ENCODE measurements at places on chromosomes 6 and 20. TPM values are rescaled to one million over a fixed set of nuclear protein-coding genes. Genes with fewer than 3 reads are reported as not detected.

GRCh38 chr6:68559716-68560115 is 75.4 kb upstream of the ADGRB3 start:
- H3K4me1 ChIP-seq: no peaks in the 10 kb centered on the region
- H3K4me3 ChIP-seq: no peak overlapping the region
- no peaks in the 10 kb centered on the region for H3K36me3 ChIP-seq

DNA sequence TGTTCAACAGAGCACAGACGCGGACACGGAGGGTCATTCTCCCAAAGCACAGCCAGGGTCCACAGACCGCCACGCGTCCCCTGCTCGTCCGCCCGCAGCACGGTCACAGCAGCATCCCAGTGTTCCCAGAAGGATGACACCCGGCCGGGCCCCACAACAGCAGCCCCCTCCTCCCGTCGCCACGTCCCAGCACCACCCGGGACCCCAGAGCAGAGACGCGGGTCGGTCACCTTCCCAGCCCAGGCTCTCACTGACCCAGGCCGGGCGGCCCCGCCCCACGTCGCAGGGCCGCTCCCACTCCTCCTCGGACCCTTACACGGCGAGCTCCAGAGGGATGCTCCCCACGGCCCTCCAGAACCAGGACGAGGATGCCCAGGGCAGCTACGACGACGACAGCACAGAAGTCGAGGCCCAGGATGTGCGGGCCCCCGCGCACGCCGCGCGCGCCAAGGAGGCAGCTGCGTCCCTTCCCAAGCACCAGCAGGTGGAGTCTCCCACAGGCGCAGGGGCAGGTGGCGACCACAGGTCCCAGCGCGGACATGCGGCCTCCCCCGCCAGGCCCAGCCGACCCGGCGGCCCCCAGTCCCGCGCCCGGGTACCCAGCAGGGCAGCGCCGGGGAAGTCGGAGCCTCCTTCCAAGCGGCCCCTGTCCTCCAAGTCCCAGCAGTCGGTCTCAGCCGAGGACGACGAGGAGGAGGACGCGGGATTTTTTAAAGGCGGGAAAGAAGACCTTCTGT is 64.3 kb downstream of the FNDC1 start:
- H3K27ac ChIP-seq: no peak overlapping the region
- H3K36me3 ChIP-seq: no peaks in the 10 kb centered on the region
- H3K4me3 ChIP-seq: no peak overlapping the region
- peaks cover 29% of the 10 kb centered on the region for H3K27me3 ChIP-seq
- DNase-seq: no peak

The GMPR gene
- 11.5 TPM for total RNA-seq

DNA sequence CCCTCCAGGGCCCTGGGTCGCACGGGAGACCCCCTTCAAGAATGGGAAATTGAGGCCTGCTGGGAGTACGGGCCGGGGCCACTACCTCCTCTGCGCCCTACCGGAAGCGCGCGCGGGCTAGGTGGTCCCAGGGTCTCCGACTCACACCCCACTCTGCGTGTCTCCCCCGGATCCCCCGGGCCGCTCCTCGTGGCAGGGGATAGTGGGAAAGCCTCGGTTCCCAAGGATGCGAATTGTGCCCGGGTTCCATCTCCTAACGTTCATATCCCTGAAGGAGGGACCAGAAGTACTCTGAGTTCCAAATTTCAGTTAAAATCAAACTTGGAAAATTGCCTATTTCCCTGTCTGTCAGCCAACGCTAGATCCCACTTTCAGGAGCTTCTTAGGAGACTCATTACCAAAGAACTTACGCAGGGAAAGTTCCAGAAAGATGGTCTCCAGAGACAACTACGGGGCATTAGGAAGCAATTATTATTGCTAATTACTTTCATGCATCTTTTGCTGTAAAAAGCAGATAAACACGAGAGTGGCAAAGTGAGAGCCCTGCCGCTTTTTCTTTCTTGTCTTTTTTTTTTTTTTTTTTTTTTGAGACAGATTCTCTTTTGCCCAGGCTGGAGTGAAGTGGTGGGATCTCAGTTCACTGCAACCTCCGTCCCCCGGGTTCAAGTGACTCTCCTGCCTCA is 858 bp downstream of the FAM83D start:
- peak overlapping the region; percentile 77 for H3K4me3 ChIP-seq
- no peaks in the 10 kb centered on the region for H3K27me3 ChIP-seq
- no peak overlapping the region for H3K27ac ChIP-seq
- H3K4me1 ChIP-seq: peaks cover 16% of the 10 kb centered on the region
- H3K36me3 ChIP-seq: no peaks in the 10 kb centered on the region

GRCh38 chr6:87917886-87918285 is 129.8 kb upstream of the SPACA1 start:
- peaks cover 53% of the 10 kb centered on the region for H3K27me3 ChIP-seq
- H3K4me3 ChIP-seq: no peak overlapping the region
- no peak for DNase-seq
- H3K27ac ChIP-seq: no peak overlapping the region
- no peaks in the 10 kb centered on the region for H3K36me3 ChIP-seq

DNA sequence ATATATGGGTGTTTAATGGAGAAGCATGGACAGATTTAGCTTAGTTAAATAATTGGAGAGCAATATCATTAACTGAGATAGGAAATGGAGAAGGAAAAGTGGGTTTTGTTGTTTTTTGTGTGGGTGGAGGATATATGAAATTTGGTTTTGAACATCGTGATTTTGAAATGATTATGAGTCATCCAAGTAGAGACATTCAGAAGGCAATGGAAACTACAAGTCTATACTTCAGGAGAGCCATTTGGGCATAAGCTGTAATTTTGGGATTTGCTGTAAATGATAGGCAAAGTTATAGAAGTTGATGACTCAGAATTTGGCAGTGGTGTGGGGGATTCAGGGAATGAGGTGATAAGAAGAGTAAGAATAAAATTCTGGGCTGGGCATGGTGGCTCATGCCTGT is 27.4 kb upstream of the FAM135A start:
- no peaks in the 10 kb centered on the region for H3K36me3 ChIP-seq
- peaks cover 15% of the 10 kb centered on the region for H3K27me3 ChIP-seq
- H3K27ac ChIP-seq: no peak overlapping the region
- no peaks in the 10 kb centered on the region for H3K4me1 ChIP-seq
- DNase-seq: no peak

- peaks cover 22% of the 10 kb centered on the region for H3K4me1 ChIP-seq
- H3K27me3 ChIP-seq: no peaks in the 10 kb centered on the region
- no peak overlapping the region for H3K27ac ChIP-seq
- DNase-seq: no peak
- H3K4me3 ChIP-seq: no peak overlapping the region
These were observed 43.2 kb downstream of the PFDN4 start for GRCh38 chr20:54251096-54251495.

The SPAG4 gene
- total RNA-seq: 8.6 TPM

The CTCFL gene
- not detected for total RNA-seq

GRCh38 chr6:144583614-144583954 is 298.4 kb downstream of the UTRN start:
- H3K36me3 ChIP-seq: peaks cover 7% of the 10 kb centered on the region
- H3K4me1 ChIP-seq: peaks cover 30% of the 10 kb centered on the region
- peak overlapping the region; percentile 59 for H3K4me3 ChIP-seq
- DNase-seq: no peak
- no peaks in the 10 kb centered on the region for H3K27me3 ChIP-seq
- H3K27ac ChIP-seq: no peak overlapping the region

- peaks cover 9% of the 10 kb centered on the region for H3K27me3 ChIP-seq
- no peak overlapping the region for H3K27ac ChIP-seq
- H3K4me3 ChIP-seq: no peak overlapping the region
- no peaks in the 10 kb centered on the region for H3K4me1 ChIP-seq
- DNase-seq: peak; percentile 72
- H3K36me3 ChIP-seq: no peaks in the 10 kb centered on the region
These were observed 29.2 kb downstream of the YTHDF1 start for GRCh38 chr20:63186528-63187316.

DNA sequence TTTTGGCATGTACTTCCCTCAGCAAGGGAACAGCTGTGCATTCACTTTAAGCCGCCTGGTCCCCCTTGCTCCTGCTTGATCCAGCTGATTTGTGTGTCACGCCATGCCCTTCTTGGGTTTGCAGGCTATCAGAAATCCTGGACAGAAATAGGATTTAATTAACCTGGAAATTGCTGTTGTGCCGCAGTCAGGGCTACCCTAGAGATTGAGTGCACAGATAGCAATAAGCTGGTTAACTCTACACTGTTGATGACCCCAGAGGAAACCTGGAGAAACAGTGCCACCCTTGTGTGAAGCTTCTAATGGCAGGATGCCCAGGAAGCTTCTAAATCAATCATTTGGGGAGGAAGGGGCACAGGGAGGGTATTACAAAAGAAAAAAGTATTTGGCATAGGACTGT is 199.0 kb downstream of the JARID2 start:
- peaks cover 25% of the 10 kb centered on the region for H3K4me1 ChIP-seq
- no peaks in the 10 kb centered on the region for H3K27me3 ChIP-seq
- no peak overlapping the region for H3K4me3 ChIP-seq
- DNase-seq: no peak
- no peaks in the 10 kb centered on the region for H3K36me3 ChIP-seq

- peaks cover 14% of the 10 kb centered on the region for H3K36me3 ChIP-seq
- H3K27me3 ChIP-seq: no peaks in the 10 kb centered on the region
- DNase-seq: no peak
- H3K27ac ChIP-seq: no peak overlapping the region
These were observed 13.9 kb downstream of the ENTPD6 start for GRCh38 chr20:25209400-25209799.

DNA sequence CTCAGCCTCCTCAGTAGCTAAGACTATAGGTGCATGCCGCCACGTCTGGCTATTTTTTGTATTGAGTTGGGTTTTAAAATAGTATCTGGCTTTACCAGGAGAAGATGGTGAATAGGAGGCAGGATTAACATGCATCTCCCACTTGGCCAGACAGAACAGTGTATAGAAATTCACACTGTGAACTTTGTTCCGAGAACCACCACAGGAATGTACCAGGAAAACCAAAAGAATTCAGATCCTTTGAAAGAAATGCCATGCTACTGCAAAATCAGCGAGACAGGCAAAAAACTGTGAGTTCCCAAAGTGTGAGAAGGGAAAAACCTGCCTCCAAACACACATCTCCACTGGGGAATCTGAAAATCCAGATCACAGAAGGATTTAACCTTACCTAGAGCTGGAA is 327.6 kb downstream of the NKAIN2 start:
- peaks cover 4% of the 10 kb centered on the region for H3K27me3 ChIP-seq
- peaks cover 22% of the 10 kb centered on the region for H3K4me1 ChIP-seq
- DNase-seq: no peak
- H3K27ac ChIP-seq: peak overlapping the region; percentile 83
- H3K36me3 ChIP-seq: peaks cover 4% of the 10 kb centered on the region

The GID8 gene
- total RNA-seq: 29.7 TPM

DNA sequence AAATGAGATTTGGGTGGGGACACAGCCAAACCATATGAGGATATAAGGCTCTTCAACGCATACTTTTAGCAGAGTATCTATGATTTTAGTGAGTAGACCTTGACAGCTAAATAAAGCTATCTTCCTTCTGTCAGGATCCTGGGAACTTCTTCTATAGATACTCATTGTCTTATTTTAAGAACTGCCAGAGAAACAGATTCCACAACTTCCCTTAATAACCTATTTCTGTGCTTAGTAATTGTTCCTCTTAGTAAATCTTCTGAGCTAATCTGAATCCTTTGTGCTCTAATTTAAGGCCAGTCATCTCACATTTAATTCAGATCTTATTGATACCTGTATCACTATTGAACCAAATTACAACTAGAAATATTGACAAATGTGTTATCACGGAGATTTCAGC is 64.0 kb upstream of the CEP85L start:
- peaks cover 3% of the 10 kb centered on the region for H3K4me1 ChIP-seq
- H3K4me3 ChIP-seq: no peak overlapping the region
- no peak for DNase-seq
- H3K36me3 ChIP-seq: no peaks in the 10 kb centered on the region

- H3K27ac ChIP-seq: no peak overlapping the region
- no peaks in the 10 kb centered on the region for H3K36me3 ChIP-seq
- H3K27me3 ChIP-seq: no peaks in the 10 kb centered on the region
- peaks cover 5% of the 10 kb centered on the region for H3K4me1 ChIP-seq
These were observed 164.4 kb downstream of the TBX18 start for GRCh38 chr6:84599991-84600390.

DNA sequence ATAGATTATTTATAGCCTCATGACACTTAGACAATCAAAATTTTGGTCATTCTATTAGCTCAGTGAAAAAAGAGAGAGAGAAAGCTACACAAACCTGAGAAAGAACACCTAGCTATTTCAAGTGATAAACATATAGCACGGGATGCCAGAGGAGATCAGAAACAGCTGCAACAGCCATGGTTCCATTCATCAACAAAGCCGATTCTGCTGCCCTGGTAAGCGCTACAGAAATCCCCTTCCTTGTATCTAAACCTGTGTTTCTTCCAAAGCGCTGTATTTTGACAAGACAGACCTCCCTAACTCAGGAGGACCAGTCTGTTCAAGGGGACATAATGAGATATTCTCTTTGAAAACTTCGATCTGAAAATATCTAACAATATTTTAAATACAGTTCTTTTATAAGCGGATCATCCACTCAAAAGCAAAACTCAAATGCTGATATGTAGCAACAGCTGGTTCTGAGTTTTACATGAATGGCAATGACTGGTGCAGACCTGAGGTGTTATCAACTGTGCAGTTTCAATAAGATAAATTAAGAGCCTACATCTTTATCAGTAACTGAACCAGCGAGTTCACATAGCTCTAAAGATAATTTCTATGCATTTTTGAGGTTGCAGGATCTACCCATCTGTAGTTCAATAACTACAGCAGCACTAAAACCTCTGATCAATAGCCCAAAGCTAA is 447.8 kb downstream of the FRK start:
- no peak overlapping the region for H3K27ac ChIP-seq
- DNase-seq: no peak
- H3K4me1 ChIP-seq: peaks cover 16% of the 10 kb centered on the region
- H3K4me3 ChIP-seq: no peak overlapping the region
- H3K27me3 ChIP-seq: peaks cover 3% of the 10 kb centered on the region
- H3K36me3 ChIP-seq: no peaks in the 10 kb centered on the region

- no peak for DNase-seq
- H3K27ac ChIP-seq: no peak overlapping the region
- H3K4me1 ChIP-seq: peaks cover 38% of the 10 kb centered on the region
- H3K27me3 ChIP-seq: no peaks in the 10 kb centered on the region
These were observed 122.1 kb upstream of the CCDC28A start for GRCh38 chr6:138651491-138651890.

The RPS6KA2 gene
- total RNA-seq: 127 TPM

- H3K36me3 ChIP-seq: no peaks in the 10 kb centered on the region
- peaks cover 41% of the 10 kb centered on the region for H3K4me1 ChIP-seq
- H3K4me3 ChIP-seq: peak within 1 kb of the TSS; percentile 87
- DNase-seq: peak; percentile 99
- H3K27ac ChIP-seq: peak within 1 kb of the TSS; percentile 97
- H3K27me3 ChIP-seq: no peaks in the 10 kb centered on the region
These were observed at the start of gene EPHA7 for GRCh38 chr6:93419304-93420162. EPHA7 (minus strand) TSS chr6:93419559; CDS start chr6:93419341, 218 bp downstream.

The DEFB127 gene
- not detected for total RNA-seq

- no peaks in the 10 kb centered on the region for H3K4me1 ChIP-seq
- H3K36me3 ChIP-seq: peaks cover 1% of the 10 kb centered on the region
- no peak overlapping the region for H3K4me3 ChIP-seq
- no peaks in the 10 kb centered on the region for H3K27me3 ChIP-seq
- no peak overlapping the region for H3K27ac ChIP-seq
These were observed 56.6 kb downstream of the SH3BGRL2 start for GRCh38 chr6:79687759-79688158.

DNA sequence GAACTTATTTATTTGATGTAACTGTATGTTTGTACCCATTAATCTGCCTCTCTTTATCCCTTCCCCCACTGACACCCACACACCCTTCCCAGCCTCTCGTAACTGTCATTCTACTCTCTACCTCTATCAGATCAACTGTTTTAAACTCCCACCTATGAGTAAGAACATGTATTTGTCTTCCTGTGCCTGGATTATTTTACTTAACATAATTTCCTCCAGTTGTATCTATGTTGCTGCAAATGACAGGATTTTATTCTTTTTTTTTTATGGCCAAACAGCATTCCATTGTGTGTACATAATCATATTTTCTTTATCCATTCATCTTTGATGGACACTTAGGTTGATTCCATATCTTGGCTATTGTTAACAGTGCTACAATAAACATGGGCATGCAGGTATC is 49.3 kb downstream of the PHACTR2 start:
- peaks cover 18% of the 10 kb centered on the region for H3K4me1 ChIP-seq
- H3K27me3 ChIP-seq: no peaks in the 10 kb centered on the region
- peaks cover 15% of the 10 kb centered on the region for H3K36me3 ChIP-seq
- H3K4me3 ChIP-seq: no peak overlapping the region
